ENCODE measurements at places on chromosomes 1 and 21.

- no peak for DNase-seq
Measured at GRCh38 chr1:76425201-76426145, 350.9 kb downstream of the ST6GALNAC3 start.

DNA sequence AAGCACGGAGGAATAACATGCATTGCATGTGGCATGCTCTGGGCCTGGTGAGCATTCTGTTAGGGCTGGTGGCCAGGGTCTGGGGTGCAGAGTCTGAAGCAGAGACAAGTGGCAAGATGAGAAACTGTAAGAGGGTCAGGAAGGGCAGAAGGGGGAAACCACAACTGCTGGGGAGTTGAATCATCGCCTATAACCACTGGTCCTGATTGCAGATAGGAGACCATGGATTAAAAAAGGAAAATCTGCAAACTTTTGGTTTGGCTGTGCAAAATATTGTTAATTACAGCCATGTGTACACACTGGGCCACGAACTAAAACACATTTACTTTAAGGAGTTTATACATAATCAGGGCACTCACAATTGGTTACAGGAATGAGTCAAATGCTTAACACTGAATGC is 76.6 kb downstream of the TGFBR3 start:
- DNase-seq, result no peak

- no peak for DNase-seq
Measured at GRCh38 chr1:210363119-210363518, 34.4 kb downstream of the HHAT start.

DNA sequence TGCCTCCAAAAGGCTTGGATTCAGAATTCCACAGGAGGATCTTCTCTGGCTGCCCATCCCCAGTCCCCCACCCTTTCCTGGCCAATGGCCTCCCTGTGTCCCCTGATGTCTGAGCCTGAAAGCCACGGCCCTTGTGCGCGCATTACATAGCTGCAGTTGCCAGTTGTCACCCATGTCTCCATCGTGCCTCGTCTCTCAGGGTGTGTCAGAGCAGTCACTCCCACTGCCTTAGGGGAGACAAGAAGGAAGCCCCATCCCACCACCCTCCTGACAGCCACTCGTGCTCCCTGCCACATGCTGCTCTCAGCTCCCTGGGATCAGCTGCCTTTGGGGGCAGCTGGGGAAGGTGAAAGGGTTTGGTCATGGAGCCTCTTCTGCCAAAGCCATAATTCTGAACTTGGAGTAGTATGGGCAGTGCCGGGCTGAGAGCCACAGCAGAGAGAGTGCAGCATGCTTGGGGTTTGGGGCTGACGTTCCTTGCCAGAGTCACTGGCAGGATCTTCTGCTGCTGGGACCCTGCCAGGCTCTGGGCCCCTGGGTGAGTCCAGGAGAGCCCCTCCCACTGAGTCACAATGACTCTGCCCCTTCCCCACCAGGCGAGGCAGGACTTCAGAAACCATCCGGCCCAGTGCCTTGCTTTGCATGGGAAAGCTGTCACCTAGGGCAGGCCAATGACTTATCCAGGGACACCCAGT is 285.9 kb upstream of the VAMP3 start:
- DNase-seq, result no peak

- DNase-seq, result no peak
Measured at GRCh38 chr1:2198571-2198970, 4.0 kb upstream of the FAAP20 start.

GRCh38 chr1:78549891-78550290 is 59.1 kb downstream of the PTGFR start:
- DNase-seq, result no peak

- DNase-seq, result no peak
Measured at GRCh38 chr21:30014886-30015285, 75.1 kb upstream of the GRIK1 start.

DNA sequence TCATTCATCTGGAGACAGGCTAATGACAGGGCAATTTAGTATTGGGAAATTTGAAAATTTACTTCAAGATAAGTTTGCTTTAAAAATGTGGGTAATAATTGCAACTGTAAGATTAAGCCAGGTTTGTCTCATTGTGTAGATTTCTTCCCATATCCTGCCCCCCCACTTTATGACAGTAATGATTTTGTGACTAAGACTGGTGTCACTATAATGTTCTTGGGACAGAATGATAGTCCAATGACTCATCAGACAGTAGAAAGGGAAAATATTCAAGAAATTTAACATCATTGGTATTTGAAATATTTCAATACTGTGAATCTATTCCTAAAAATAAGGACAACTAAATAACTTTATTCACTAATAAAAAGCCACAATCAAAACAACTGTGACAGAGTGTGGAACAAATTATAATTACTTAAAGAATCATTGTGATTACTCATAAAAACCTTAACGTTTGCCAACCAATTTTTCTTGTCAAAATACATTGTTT is 36.7 kb downstream of the FH start:
- DNase-seq, result no peak

- DNase-seq, result no peak
Measured at GRCh38 chr1:36464605-36465393, 615 bp upstream of the MRPS15 start.

- no peak for DNase-seq
Measured at GRCh38 chr1:170318736-170319135, 173.0 kb downstream of the NTMT2 start.

GRCh38 chr21:27250366-27250765 is 283.5 kb upstream of the ADAMTS5 start:
- no peak for DNase-seq

DNA sequence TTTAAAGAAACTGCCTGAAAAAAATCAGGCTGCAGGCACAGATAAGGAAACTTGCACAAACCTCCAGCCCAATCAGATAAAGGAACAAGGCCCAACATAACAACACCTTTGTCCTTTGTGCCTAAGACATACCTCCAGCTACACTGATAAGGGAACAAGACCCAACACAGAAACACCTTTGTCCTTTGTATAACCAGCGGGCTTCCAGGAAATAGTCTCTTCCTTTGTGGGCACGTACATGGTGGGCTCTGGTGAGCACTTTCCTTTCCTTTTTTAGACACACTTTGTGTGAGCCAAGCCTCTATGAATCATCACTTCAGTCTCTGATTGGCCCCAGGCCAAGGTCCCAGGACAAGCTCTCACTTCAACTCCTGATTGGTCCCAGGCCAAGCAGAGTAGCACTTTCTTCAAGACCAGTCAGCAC is 23.6 kb downstream of the ZNF670 start:
- DNase-seq, result no peak

- DNase-seq, result no peak
Measured at GRCh38 chr1:84377480-84378095, 20.7 kb upstream of the DNASE2B start.

GRCh38 chr1:27832762-27833161 is 2.2 kb downstream of the PPP1R8 start:
- no peak for DNase-seq

DNA sequence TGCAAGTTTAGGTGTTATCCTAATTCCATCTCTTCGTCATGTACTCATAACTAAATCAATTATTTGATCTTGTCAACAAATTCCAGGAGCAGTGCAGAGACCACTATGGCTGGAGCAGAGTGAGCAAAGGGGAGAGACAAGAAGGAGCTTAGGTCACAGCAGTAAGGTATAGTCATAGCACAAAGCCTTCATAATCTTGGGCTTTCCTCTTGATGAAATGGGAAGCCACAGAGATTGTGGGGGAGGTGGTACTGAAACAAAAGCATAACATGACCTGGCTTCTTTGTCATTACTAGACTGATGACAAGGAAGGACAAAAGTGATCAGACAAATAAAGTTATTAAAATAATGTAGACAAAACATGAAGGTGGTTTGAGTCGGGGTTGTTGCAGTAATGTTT is 60.1 kb upstream of the PTGS2 start:
- DNase-seq, result no peak

All from activated T-helper 1 cell treated with anti-CD3 and anti-CD28 coated beads, Interleukin-2, amount 50 U/mL, for 16 hours (primary cell).